Right forelimb (tissue), 1 donor: ENCODE measurements at places on chromosomes 4 and X.

DNA sequence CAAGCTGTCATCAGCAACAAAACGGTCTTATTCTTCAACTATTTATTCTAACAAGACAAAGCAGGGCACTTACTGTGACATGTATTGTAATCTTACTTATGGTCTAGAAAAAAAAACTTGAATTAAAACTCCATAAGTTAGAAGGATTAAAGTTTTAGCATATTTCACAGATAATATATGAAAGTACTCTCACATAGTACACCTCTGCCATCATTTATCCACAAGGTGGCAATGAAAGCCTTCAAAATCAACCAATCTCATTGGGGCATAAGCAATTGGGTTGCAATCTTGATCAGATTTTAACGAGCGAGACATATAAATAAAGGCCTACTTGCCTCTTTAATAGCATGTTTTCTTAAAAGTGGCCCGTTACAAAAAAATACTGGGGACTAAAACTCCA is 1382.9 kb downstream of the FAM133A start:
- DNase-seq: no peak

DNA sequence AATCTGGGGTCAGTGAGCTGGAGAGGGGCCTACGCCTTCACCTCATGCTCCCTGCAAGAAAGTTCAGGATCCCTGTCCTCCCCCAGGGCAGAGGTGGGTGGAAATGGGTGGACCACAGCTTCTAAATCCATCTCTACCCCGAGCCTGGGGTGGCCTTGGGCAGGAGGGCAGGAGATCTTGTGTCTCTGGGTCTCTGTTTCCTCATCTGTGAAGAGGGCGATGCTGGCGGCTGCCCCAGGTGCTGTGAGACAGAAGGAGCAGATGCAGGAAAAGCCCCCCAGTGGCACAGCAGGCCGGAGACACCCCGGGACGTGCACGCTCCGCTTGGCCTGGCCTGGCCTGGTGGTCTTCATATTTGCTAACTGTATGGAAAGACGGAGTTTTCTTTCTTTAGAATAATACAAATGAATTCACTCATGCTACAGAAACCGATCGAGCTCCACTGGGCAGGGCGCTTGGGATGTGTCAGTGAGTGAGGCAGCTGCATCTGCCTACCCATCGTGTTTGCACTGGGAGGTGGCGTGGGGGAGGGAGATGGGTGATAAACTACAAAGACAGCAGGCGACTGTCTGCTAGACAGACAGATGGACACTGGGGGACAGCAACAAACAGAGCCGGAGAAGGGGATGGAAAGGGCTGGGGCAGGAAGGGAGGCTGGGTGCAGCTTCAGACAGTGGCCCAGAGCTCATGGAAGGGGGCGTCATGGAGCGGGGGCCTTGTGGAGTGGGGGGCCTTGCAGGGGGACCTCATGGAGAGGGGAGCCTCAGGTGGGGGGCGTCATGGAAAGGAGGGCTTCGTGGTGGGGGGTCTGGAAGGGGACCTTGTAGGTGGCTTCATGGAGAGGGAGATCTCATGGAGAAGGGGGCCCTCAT is 136.2 kb downstream of the CPZ start:
- DNase-seq: peak; percentile 18

DNA sequence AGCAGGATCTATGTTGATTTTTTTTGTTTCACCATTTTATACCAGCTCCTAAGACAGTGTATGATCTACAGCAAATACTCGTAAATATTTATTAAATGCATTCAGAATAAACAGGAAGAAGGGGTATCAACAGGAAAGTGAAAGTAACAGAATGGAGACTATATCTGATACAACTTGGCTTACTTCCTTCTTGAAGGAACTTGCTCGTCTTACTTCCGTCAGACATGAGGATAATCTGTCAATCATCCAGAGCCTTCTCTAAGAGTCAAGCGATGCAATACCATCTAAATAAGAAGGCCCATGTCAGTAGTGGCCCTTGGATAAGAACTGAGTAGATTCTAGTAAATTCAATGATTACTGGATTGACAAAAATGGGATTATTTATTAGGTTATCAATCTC is 84.2 kb downstream of the CAMK2D start:
- DNase-seq: no peak

- DNase-seq: no peak
Observed at GRCh38 chr4:186146458-186146857, 42.0 kb downstream of the FAM149A start.

- DNase-seq: no peak
Observed at GRCh38 chr4:26024079-26024478, 110.1 kb downstream of the SMIM20 start.

- DNase-seq: no peak
Observed at GRCh38 chrX:24862343-24862742, 153.4 kb downstream of the ARX start.

GRCh38 chrX:153624196-153625091 is 22.6 kb upstream of the DUSP9 start:
- DNase-seq: no peak

GRCh38 chr4:5678977-5679376 is 29.4 kb downstream of the EVC2 start:
- DNase-seq: no peak

- no peak for DNase-seq
Observed at GRCh38 chr4:8152090-8152864, 6.3 kb downstream of the ABLIM2 start.

DNA sequence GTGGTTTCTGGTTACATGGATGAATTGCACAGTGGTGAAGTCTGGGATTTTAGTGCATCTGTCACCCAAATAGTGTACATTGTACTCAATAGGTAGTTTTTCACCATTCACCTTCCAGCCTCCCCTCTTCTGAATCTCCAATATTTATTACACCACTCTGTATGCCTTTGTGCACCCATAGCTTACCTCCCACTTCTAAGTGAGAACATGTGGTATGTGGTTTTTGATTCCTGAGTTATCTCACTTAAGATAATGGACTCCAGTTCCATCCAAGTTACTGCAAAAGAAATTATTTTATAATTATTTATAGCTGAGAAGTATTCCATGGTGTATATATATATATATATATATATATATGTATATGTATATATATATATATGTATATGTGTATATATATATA is 155.8 kb downstream of the HHIP start:
- DNase-seq: no peak

DNA sequence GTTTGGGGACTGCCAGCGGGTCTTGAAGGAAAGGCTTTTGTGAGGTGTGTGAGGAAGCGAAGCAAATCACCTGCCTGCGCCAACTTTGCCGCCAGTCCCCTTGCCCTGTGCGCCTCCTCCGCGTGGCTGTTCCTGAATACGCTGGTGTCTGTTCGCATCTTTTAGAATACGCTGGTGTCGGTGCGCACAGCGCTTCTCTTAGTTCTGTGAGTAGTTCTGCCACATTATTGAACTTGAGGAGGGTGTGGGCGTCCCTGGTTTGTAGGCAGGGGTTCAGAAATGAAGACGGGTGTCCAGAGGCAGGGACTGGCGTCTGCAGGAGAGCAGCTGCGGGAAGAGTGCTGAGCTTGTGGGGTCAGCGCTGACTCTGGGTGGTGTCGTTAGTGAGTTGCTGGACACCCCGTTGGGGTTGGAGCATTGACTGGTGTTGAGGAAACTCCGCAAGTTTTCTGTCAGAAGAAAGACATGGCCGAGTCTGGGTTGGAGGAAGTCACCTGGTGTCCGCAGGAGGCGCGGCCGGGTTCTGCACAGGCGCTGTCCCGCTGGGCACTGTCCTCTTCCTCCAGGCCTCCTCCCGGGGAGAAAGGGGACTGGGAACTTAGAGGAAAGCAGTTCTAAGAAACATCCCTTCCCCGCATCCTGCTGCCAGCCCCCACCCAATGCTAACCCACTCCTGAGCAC is 930 bp downstream of the ZNF718 start:
- DNase-seq: peak; percentile 48

GRCh38 chr4:186554539-186554913 is 841 bp downstream of the MTNR1A start:
- DNase-seq: peak; percentile 53

GRCh38 chr4:86043755-86044592 is 315.9 kb downstream of the MAPK10 start:
- DNase-seq: no peak

DNA sequence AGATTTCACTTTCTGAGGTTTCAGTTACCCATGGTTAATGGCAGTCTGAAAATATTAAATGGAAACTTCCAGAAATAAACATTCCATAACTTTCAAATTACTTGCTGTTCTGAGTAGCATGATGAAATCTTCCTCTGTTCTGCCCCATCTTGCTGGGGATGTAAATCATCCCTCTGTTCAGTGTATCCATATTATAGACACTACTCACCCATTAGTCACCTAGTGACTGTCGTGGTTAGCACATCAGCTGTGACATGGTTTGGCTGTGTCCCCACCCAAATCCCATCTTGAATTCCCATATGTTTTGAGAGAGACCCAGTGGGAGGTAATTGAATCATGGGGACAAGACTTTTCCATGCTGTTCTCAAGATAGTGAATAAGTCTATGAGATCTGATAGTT is 125.5 kb upstream of the GIMD1 start:
- no peak for DNase-seq

DNA sequence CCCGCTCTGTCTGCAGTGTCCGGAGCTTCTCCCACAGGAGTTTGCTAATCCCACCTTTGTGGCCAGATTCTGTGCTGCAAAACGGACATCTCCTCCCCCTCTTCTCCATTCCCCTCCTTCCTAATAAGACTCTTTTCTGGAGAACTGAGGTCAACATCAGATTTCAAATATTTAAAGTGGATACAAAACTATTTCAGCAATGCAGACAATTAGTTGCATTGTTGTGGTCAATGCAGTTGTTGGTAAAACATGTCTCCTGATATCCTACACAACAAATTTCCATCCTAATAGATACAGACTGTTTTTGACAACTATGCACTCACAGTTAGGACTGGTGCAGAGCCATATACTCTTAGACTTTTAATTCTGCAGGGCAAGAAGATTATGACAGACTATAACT is 5.1 kb upstream of the MCUB start:
- no peak for DNase-seq

DNA sequence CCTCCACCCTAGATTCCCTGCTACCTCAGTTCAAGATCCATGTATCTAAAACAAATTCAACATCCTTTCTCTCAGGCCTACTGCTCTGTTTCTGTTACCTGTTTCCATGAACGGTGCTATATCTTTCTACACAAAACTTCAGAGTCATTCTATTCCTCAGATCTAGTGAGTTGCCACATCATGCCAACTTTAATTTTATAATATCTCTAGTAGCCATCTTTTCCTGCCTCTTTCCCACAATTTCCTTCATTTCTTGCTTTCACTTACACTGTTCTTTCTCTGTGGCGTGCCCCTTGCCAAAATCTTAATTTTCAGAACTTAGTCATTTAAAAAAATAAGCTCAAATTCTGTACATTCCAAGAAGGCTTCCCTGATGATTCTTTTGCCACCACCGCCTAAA is 15.2 kb downstream of the GUCY1A1 start:
- no peak for DNase-seq

DNA sequence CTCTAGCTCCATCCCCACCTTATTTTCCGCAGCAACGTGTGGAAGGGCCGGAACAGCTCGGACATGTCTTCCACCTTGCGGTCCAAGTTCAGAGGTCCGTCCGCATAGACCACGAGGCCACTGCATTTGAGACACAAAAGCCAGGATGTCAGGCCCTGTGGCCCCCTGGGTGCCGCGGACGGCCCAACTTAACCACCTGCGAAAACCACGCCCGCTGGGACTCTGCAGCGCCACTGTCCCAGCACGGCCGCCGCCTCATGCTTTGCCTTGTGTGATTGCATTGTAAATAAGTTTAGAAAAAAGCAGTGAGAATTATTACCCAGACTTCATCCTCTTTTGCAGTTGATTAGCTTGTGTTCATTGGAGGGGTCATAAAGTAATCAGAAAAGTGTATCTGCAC is 58.2 kb upstream of the MXD4 start:
- DNase-seq: no peak

DNA sequence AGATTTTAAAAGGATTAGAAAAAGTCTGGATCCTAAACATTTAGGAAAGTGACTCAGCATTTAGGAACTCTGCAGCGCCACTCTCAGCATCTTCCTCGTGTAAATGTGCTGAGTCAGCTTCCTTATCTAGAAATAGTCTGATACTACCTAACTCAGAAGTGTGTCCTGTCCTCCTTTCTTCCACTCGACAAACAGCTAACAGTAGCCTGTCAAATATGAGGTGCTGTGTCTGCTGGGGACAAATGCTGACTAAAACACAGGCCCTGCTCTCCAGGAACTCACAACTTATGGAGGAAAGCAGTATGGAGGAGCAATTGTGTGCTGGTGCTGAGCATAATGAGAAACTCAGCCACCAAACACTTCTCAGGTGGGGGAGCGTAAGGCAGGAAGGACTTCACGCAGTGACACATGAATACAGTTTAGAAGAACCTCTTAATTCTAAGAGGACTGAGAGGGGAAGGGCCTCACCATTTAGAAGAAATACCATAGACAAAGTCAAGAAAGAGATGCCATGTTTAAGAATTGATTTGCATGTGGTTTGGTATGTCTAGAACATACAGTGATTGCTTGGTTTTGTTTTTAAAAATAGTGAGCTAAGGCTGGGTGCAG is 125.3 kb downstream of the SOWAHB start:
- no peak for DNase-seq

- no peak for DNase-seq
Observed at GRCh38 chrX:139750390-139750789, 42.4 kb upstream of the MCF2 start.

GRCh38 chr4:132502096-132502552 is 647.0 kb upstream of the PCDH10 start:
- DNase-seq: no peak

DNA sequence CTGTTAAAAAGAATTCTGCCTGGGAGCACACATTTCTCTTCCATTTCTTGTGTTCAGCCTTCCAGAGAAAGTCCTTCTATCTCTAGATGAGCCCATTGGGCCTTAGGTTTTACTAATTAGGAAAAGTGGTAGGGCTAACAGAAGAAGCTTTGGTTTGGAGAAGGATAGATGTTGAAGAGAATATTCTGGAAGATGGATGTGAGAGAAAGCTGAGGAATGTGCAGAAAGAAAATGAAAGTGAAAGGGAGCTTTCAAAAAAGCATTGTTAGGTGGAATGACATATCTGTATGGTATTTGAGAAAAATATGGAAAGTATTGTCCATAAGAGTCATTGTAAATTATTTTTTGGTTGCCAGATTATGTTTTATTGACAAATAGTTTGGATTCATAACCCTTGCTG is 474.8 kb upstream of the SLIT2 start:
- no peak for DNase-seq
